Stimulated activated CD8-positive, alpha-beta memory T cell treated with anti-CD3 and anti-CD28 coated beads, Interleukin-7, amount 100 ng/mL, for 1 hour (primary cell): ENCODE measurements at places on chromosomes 3 and 15.

- DNase-seq: no peak
Observed at GRCh38 chr15:59115047-59115446, 10.1 kb downstream of the CCNB2 start.

- DNase-seq: no peak
Observed at GRCh38 chr3:129827765-129828164, 65.7 kb downstream of the TMCC1 start.

GRCh38 chr3:15978801-15979200 lies 181.0 kb upstream of the ANKRD28 start:
- DNase-seq: no peak

DNA sequence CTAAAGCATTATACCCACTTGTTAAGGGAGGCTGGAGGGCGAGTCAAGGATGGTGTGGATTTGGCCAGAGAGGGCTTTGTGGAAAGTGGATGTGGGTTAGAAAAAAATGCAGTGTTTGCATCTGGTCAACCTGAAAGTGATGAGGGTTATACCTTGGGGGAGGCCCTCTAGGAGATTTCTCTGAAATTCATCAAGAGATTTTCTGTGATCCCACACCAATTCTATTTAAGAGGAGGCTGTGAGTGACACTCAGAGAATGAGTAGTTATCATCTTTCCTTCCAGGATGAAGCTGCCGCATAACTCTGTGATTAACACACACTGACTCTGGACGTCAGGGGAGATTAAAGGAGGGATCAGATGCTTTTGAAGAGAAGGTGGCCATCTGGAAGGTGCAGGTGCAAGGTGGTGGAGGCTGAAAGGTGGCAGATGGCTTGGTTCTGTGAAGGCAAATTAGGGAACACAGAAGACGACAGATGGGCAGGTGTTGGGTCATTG lies 54.8 kb downstream of the ANAPC13 start:
- DNase-seq: no peak

GRCh38 chr15:49622561-49622960 lies 1.7 kb downstream of the DTWD1 start:
- DNase-seq: no peak

DNA sequence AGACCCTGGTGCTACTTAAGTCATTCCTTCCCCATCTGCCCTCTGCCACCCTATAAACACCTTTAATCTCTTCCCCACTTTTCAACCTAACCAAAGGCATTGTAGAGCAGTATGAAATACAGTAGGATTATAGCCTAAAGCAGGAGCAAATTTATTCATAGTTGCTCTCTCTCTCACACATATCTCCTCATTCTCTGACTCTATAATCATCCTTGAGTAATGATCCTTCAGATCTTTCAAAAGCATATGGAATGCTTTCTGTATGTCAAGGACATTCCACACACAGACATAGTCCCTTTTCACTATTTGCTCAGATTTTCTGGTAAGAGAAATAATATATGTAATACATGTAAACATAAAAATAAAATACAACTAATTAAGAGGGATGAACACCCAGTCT lies 54.1 kb downstream of the TRPC1 start:
- no peak for DNase-seq

- no peak for DNase-seq
Observed at GRCh38 chr3:177744873-177745606, 547.8 kb upstream of the TBL1XR1 start.

GRCh38 chr3:157572559-157573270 lies 69.5 kb upstream of the VEPH1 start:
- no peak for DNase-seq

DNA sequence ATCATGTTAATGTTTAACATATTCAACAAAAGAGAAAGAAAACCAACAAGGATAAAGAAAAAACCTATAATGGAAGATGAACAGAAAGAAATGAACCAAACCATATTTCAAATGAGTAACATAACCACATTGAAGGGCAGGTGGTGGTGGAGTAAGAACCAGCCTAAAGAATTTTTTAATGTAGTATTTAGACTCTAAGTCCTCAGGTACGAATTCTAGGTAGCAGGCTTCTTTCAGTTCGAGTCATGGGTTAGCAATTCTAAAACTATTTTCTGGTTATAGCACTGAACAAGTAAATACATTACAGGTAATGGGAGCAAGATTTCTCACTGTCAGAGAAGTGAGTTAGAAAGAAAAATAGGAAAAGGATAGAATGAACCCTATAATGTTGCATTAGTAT lies 24.4 kb downstream of the DCBLD2 start:
- no peak for DNase-seq

- no peak for DNase-seq
Observed at GRCh38 chr3:160133757-160134156, 91.5 kb upstream of the C3orf80 start.

- peak; percentile 16 for DNase-seq
Observed at GRCh38 chr3:13069495-13069894, 3.7 kb downstream of the IQSEC1 start.

DNA sequence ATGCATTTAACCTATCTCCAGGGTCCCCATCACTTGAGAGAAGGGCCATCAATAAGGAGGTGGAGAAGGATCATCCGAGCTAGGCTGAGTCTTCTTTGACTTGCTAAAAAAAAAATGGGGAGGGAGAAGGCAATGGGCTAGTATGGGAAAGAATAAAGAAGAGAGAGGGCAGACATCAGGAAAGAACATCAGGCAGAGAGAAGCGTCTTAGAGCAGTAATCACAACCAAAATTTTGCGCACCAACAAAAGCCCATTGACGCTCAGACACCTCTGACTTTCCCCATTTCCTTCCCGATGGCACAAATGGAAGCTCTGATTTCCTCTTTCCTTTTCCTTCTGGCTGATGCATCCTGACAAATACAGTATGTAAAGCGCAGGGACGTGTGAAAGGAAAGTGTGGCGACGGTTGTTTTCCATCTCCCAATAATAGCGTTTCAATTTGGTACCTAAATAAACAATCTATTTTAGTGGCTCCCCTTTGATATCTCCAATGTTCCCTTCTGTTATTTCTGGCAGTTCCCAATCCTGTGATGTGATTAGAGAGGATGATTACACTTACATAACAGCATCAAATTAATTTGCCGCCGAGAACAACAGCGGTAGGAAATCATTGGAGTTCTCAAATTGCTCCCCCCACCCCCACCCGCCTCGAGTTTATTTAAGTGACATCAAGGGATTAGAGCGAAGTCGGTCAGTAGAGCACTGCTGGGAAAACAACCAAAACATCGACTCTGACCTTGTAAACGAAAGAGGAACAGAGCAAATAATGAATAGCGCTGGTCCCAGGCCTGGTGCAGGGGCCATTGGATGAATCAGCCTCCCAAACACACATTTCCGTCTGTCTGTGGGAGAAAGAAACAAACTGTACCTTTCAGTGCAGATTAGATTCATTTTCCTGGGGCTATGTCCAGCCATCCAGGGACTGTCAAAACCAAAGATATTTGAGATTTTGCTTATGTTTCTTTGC lies 273.3 kb upstream of the ICE2 start:
- no peak for DNase-seq

DNA sequence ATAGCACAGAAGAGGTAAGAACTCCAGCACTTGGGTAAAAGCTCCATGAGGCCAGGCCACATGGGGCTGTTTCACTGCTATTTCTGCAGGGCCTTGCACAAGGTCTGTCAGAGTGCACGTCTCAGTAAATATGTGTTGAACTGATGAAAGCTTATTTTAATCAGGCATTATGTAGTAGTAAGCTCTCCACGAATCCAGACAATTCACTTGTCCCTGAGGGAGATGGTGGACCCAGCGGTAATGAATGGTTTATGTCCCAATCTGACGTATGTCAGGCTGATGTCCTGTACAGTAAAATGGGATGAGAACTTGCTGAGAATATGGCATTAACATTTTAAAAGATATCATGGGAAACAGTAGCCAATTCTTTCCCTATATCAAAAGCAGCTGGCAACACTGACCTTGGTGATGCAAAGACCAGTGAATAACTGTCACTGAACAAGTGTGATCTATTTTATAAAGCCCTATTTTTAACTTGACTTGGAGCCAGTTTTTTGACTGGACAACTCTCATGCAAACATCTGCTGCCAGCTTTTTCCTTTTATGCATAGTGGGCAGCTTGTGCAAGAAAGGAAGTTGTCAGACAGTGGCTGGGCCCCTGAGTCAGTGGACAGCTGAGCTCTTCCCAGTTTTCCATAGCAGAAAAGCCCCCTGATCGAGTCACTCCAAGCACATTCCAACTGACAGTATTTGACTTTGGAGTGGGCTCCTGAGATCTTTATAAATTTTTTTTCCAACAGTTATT lies 519.8 kb upstream of the MDFIC2 start:
- no peak for DNase-seq

DNA sequence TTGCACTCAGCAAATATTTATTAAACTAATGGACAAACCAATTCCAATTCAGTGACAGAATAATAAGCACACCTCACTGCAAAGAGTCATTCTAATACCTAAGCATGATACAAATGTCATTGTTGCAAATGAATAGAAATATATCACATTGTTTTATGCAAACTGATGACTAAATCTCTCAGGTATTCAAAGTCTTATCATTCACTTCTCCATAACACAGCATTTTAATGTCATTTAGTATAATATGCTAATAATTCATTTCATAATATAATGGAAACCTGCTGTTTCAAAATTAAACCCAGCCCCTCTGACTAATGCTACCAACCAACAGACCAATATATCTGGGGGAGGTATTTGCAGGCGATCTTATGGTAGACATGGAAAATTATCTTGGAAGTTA lies 71.8 kb downstream of the FGF7 start:
- DNase-seq: no peak

DNA sequence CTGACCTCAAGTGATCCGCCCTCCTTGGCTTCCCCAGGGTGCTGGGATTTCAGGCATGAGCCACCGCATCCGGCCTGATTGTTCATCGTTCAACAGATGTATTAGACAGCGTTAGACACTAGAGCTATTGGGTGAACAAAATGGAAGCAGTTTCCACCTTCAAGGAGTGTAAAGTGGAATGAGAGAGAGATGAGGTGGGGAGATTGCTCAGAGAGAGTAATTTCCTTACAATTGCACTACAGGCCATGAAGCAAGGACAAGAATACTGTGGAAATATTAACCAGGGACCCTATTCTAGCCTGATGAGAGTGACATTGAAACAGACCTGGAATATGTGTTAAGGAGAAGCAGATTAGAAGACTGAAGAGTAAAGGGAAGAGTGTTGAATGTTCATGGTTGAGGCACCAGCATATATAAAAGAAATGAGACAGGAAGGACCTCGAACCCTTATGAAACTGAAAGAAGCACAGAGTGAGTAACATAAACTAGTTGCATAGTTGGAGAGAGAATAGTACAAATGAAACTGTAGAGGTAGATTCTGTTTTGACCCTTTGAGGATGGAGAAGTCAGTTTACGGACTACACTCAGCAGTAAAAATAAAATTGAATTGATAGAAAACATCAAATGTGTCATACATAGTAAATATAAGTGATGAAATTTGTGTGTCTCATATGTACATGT lies 7.2 kb downstream of the RTF1 start:
- no peak for DNase-seq

GRCh38 chr3:45171283-45171682 lies 25.1 kb upstream of the CDCP1 start:
- DNase-seq: no peak

DNA sequence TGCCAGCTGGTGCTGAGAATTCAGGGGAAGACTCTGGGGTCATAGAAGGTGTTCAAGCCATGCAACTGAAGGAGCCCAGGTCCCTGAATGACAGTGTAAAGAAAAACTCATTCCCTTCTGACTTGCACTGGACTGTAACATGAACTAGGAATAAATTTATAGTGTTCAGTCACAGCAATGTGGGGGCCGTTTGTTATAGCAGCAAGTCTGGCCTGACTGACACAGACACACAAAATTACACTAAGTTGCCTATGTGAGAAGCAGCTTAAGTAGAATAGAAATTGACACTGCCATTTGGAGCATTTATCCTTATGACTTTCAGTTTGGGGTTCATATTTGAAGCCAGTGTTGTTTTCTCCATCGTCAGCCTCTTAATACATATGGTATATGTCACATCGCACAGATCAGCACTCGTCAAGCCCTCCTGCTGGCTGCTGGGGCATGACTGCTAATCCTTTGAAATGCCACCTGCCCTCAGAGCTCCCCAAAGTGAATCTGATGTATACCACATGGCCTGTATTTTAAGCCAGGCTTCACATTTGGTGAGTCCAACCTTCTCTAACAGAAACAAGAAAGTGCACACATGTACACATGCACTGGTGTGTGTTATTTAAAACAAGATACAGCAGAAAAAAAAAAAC lies 17.1 kb upstream of the HEG1 start:
- DNase-seq: no peak

GRCh38 chr3:53180305-53181023 lies 19.5 kb downstream of the PRKCD start:
- DNase-seq: no peak

DNA sequence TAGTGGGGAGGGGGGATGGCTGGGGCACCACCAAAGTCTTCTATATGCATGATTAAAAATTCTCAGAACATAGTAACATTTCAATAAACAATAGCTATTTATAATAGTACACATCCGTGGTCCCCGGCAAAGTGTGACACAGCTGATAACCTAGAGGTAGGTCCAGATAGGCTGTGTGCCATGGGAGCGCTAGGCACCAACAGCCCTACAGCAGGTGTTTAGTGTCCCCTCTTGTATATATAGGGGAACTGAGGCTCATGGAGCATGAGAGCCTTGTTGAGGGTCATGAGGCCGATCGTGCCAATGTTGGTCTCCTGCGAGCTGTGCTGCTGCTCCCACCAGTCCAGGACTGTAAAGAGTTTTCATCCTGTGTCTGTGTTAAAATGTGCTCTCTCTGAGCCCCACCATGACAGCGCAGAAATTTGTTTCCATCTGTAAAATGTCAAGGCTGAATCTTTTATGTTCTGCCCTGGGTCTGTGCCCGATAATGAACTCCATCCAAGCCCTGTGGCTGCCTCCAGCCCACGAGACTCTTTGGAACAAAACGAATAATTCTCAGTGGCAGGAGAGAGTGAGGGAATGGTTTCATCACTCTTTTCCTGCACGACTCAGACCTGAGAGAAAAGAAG lies 14.5 kb downstream of the TMEM158 start:
- DNase-seq: no peak

- DNase-seq: no peak
Observed at GRCh38 chr3:54781728-54782127, 146.1 kb downstream of the LRTM1 start.

DNA sequence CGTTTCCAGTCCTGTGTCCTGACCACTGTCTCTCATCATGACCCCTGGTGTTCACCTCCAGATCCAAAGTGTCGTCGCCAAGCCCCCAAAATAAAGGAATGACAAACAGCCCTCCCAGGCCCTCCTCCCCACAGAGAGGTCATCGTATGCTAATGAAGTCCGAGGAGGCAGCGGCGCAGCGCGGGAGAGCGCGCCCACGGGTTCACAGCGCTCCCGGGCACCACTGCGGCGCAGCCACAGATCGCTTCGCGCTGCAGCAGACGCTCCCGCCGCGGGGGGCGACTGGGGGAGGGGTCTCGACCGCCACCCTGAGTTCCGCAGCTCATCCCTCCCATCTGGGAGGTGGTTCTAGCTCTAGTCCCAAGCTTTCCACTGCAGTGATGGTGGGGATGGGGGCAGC lies 1.3 kb downstream of the DGKG start:
- DNase-seq: no peak

DNA sequence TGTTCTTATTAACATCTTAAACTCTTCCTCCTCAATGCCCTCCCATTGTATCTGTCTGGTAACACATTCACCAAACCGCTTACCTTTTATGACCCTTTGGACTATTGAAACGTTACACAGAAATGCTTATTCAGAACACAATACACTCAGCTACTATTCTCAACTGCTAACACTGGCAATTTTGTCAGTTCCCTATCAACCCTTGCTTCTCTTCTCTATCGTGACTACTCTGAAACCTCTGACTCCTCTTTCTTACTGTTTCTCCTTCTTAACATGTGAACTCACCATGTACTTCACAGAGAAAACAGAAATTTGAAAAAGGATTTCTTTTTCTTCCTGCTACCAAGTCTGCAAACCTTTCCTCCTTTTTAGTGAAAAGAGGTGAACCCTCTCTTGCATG lies 232.9 kb upstream of the GPR149 start:
- DNase-seq: no peak
